ENCODE measurements at places on chromosomes 4 and X.

- no peak for DNase-seq
Measured at GRCh38 chrX:25166546-25166945, 150.8 kb upstream of the ARX start.

GRCh38 chr4:11446155-11446811 lies 17.6 kb upstream of the HS3ST1 start:
- no peak for DNase-seq

DNA sequence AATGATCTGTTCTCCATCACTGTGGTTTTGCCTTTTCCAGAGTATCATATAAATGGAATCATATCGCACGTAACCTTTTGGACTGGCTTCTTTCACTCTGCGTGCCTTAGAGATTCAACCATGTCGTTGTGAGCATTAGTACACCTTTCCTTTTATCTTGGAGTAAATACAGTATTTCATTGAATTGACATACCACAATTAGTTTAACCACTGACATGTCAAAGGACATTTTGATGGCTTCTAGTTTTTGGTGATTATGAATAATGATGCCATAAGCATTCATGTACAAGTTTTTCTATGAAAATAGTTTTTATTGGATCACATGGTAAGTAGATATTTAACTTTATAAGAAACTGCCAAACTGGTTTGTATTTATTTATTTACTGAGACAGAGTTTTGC lies 35.2 kb downstream of the DDX3X start:
- DNase-seq: no peak

- no peak for DNase-seq
Measured at GRCh38 chr4:88971536-88971935, 85.4 kb downstream of the FAM13A start.

- DNase-seq: peak; percentile 25
Measured at GRCh38 chr4:143185253-143186107, 763 bp downstream of the USP38 start.

- no peak for DNase-seq
Measured at GRCh38 chrX:131923614-131924250, 99.4 kb upstream of the STK26 start.

- no peak for DNase-seq
Measured at GRCh38 chr4:93267747-93268146, 560.8 kb upstream of the ATOH1 start.

DNA sequence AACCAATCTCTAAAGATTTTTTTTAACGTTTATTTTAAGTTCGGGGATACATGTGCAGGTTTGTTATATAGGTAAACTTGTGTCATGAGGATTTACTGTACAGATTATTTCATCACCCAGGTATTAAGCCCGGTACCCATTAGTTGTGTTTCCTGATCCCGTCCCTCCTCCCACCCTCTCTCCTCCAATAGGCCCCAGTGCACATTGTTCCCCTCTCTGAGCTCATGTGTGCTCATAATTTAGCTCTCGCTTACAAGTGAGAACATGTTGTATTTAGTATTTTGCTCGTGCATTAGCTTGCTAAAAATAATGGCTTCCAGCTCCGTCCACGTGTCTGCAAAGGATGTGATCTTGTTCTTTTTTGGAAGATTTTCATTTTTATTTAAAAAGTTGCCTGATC lies 2309.4 kb upstream of the AGA start:
- no peak for DNase-seq

- no peak for DNase-seq
Measured at GRCh38 chrX:41596596-41596995, 92.2 kb upstream of the GPR34 start.

- DNase-seq: no peak
Measured at GRCh38 chr4:163598028-163598427, 103.5 kb downstream of the TMA16 start.

- no peak for DNase-seq
Measured at GRCh38 chr4:110514889-110515479, 39.0 kb downstream of the ENPEP start.

- DNase-seq: no peak
Measured at GRCh38 chrX:123236859-123237258, 52.8 kb downstream of the GRIA3 start.

GRCh38 chr4:96097040-96097607 lies 257.2 kb downstream of the PDHA2 start:
- no peak for DNase-seq

DNA sequence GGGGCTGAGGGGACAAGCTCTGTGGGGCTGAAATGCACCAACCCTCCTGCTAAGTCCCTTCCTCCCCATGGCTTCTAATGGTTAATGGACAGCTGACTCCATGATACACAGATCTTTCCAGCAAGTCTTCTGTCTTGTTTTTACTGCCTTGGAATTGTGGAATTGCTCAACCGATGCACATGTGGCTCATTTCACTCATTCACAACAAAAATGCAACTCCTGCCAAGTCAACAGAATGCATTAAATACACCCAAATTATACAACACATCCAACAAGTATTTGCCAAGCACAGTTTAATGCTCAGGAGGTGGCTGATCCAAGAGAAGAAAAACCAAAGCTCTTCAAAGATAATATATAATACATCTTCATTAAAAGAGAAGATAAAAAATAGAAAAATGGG lies 61.9 kb upstream of the PAGE4 start:
- no peak for DNase-seq

DNA sequence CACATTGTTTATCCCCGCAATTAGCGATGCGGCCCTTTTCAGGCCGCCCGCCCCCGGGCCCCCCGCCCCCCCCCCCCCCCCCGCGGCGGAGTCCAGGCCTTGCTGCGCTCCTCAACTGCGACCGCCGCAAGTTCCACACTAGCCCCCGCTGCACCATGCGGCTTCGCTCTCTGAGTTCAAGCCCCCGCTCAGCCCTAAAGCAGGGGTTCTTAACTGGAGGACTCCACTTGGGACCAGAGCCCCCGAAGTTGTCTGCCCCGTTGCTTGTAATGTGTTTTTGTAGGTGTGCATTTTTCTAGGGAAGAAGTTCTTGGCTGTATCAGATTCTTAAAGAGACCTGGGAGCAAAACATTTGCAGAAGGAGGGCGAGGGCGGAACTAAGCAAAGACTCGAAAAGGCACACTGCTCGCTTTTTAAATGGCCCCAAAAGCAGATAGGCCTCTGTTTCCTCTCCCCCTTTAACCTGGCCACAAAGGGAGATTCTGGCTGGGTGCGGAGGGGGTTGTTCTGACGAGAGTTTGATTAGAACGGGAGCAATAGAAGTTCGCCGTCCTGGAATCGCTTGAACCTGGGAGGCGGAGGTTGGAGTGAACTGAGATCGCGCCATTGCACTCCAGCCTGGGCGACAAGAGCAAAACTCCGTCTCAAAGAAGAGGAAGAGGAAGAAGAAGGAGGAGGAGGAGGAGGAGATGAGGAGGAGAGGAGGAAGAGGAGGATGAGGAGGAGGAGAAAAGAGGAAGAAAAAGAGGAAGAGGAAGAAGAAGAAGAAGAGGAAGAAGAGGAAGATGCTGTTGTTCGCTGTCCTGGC lies 2.3 kb upstream of the MSX1 start:
- DNase-seq: no peak

DNA sequence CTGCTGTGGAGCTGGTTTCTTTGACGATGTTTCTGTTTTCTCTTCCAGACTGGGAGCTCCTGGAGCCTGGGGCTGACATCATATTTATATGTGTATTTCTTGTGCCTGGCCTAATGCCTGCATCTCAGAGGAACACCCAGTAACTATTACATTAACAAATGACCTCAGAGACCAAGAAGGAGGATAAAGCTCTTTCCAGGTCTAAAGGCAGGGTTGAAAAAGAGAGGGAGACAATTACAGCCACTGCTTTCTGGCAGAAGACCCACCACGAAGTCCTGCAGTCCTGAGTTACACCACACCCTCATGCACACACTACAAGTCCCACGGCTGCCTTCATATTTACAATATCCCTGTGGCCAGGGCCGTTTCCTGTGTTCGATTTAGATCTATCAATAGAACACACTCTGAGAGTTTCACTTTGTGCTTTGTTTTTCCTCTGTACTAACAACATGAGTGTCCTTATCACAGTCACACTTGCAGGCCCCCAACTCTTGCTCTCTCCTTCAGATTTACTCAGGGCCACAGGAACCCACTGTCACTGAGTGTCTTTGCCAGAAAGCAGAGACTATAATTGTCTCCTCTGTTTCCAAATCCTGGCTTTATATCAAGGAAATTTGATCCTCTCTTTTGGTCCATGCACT lies 535.5 kb downstream of the MID1IP1 start:
- DNase-seq: no peak

GRCh38 chrX:40012039-40012867 lies 85.5 kb downstream of the BCOR start:
- DNase-seq: no peak

GRCh38 chr4:146269228-146269653 lies 54.9 kb downstream of the REELD1 start:
- no peak for DNase-seq

- no peak for DNase-seq
Measured at GRCh38 chr4:88969746-88970145, 87.2 kb downstream of the FAM13A start.

DNA sequence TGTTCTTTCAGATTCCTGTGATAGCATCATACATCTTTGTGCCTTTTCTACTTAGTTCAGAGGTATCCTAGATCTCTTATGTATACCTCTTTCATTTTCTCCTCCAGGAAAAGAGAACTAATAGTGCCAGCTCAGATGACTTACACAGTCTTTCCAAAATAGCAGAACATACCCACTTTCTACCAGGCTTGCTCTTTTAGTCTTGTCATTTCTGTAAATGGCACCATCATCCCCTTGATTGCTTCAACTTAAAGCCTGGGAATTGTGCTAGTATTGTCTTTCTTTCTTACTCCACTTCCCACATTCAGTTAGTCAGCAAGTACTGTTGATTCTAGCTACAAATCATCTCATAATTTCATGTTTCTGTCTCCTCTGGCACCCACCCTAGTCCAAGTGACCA lies 5.1 kb downstream of the APEX2 start:
- no peak for DNase-seq

GRCh38 chr4:62030958-62031357 lies 830.8 kb downstream of the ADGRL3 start:
- no peak for DNase-seq

DNA sequence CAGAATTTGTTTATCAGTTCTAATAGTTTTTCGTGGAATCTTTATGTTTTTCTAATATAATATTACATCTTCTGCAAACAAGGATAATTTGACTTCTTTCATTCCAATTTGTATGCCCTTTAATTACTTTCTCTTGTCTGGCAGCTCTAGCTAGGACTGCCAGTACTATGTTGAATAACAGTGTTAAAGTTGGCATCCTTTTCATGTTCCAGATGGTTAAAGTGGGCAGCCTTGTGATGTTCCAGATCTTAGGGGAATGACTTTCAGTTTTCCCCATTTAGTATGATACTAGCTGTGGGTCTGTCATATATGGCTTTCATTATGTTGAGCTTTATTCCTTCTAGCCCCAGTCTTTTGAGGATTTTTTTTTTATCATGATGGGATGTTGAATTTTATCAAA lies 220.6 kb upstream of the WDFY3 start:
- DNase-seq: no peak

- DNase-seq: no peak
Measured at GRCh38 chr4:73842696-73843095, 6.2 kb downstream of the CXCL6 start.

GRCh38 chr4:168757500-168757899 lies 252.6 kb downstream of the CBR4 start:
- no peak for DNase-seq

DNA sequence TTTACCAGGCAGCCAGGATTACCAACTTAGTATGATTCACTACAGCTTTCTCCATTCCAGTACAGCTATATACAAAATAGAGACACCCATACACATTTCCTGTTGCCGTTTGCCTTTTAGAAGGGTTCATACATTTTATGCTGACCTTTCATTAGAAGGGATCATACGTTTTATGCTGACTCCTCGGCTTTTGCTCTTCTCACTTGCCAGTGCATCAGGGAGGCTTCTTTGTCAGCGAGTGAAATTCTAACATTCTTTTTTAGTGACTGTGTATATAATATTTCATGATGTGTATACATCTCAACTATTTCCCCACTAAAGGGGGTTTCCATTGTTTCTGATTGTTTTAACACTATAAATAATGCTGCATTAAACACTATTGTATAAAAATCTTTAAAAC lies 552.6 kb downstream of the TRIML1 start:
- DNase-seq: no peak

DNA sequence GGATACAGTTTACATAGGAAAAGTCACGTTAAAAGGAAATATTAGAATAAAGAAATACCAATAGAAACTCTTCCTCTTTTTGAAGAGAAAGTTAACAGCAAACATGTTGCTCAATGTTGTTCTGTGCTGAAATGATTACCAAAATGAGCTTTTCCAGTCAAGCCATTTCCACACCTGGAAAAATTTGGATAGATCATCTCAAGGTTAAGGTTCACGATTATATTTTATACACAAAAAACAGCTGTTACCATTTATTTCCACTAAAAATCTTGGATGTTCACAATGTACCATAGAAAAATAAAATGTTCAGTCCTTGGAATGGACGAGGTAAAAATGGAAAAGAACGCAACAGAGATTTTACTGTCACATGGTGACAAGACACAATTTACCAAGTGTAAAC lies 218.7 kb downstream of the SCFD2 start:
- no peak for DNase-seq

DNA sequence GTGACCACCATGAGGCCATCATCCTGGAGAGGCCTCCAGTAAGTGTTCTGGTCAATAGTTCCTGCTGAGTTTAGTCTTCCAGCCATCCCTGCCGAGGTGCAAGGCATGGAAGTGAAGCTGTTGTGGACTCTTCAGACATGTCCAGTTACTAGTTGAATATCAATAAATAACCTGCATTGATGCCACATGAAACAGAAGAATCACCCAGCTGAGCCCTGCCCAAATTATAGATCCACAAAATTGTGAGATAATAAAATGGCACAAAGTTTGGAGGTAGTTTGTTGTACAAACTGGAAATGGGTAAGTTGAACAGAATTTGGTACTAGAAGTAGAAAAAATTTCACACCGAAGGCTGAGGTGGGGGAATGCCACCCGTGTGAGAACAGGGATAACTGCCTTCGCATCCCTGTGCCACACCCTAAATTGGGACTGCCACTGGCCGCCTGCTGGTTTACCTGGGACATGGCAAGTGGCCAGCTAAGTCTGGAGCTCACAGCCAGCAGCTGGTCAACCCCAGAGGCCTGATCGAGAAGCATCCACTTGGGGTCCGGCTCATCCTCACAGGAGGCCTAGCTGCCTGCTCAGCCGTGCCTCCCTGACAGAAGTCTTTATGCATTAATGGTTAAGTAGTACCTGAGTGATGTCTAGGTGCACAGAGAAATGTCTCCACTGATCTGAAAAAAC lies 184.5 kb downstream of the SPRY1 start:
- no peak for DNase-seq
